ENCODE measurements at places on chromosomes 1 and 21.

DNA sequence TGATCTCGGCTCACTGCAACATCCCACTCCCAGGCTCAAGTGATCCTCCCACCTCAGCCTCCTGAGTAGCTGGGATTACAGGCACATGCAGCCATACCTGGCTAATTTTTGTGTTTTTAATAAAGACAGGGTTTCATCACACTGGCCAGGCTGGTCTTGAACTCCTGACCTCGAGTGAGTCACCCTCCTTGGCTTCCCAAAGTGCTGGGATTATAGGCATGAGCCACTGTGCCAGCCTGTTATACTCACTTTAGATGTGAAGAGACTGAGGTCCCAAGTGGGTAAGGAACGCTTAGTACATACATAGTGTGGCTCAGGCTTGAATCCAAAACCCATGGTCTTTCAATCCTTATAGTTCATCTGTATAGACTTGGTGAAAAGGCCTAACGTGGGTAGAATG is 63.7 kb upstream of the EPS8L3 start:
- peak; percentile 41 for DNase-seq

- no peak for DNase-seq
Observed at GRCh38 chr1:230796626-230797025, 49.4 kb downstream of the CAPN9 start.

DNA sequence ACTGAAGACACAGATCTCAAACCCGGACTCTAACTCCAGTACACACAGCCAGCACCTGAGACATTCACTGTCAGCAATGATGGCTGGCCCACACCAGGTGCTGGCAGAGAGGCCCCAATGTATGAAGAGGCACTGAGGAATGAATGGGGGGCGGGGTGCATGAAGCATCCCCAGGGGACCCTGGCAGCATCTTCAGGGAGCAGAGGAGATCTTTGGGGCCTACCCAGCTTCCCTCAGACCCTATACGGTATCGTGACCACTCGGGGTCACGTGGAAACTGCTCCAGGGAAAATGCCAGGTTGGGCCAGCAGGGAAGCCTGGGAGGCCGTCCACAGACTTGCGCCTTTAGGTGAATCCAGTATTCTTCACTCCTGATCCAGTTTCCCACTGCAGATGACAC is 84.3 kb downstream of the NPHP4 start:
- no peak for DNase-seq

- DNase-seq = no peak
Observed at GRCh38 chr1:226635456-226635941, 86.9 kb downstream of the STUM start.

DNA sequence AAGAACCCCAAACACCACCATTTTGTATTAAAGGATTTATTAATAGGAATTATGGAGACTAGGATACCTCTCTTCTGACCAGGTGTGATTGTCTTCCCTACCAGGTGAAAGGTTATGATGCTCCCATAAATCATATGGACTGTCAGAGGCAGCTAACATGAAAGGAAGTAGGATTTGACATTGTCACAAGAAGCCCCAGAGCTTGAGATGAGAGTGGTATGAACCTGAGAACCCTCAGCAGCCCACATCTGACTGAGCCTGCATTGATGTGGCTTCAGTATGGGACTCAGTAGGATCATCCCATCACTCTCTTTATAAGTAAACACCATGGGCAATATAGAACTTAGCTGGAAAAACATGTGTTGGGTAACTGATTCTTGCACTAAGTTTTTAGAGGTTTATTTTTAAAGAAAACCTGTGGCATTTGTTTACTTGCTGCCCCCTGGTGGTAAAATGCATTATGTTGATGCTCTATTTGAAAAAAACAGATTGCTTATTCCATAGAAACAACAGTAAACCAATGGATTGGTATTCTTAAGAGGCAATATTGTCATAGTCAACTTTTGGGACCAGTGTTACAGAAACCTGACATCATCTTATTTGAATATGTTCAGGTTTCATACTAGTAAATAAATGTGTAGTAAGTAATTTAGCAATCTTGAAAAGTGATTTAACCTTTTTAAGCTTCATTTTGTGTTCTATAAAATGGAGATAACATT is 16.6 kb upstream of the CACYBP start:
- DNase-seq = peak; percentile 54

DNA sequence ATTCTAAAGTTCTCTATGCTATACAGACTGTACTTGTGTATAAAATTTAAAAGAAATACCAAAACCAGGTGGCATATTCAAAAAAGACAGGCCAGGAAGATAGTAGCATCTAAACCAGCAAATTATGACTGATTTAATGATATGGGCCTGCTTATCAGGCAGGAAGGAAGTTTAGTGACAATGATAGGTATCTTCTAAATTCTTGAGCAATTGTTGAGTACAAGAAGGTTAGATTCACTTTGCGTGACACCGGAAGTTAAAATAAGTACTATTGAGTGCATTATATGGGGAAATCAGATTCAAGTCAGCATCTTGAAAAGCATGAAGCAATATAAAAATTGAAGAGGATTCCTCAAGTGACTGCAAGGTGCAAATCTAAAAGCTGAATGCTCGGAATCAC is 186.8 kb upstream of the RGS18 start:
- no peak for DNase-seq

DNA sequence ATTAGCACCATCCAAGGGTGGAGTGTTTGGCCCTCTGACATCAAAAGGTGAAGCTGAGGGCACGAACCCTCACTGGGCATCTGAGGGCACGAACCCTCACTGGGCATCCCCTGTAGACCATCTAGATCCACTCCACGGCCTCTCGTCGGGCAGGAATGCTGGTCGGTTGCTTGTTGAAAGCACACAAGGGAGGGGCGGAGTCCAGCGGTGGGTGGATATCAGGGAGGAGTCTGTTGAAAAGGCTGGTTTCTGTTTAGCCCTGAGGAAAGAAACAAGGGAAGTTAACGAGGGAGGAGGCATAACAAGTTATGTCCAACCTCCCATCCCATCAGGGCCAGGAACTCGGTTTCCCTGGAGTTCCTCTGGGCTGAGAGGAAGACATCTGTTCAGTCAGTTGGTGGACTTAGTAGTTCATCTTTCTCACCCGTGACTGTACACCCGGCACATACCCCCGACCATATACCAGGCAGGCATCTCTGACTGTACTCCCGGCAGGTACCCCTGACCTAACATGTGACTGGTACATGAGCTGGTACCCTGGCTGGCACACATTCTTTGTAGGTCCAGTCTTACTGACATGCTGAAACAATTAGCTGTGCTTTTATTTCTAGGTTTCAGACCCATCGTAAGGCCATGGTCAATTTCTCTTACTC is 32.1 kb upstream of the PDE9A start:
- DNase-seq = no peak

DNA sequence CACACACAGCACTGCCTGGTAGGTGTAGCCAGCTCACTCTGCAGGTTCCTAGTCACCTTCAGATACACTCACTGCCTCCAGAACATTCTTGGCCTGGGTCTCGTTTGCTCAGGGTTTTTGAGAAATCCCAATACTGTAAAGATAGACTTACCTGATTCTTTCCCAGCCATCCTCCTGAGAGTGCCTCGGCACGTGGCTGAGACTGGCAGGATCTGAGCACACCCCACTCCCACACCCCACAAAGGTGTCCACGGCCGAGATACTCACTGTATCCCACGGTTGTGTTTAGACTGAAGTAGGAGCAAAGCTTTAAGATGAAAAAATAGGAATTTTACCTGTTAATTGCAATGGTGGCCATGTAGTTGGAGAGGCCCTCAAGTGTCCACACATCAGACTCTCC is 33.4 kb downstream of the SNAP47 start:
- no peak for DNase-seq

- DNase-seq = no peak
Observed at GRCh38 chr21:30831194-30831765, 1.7 kb upstream of the KRTAP7-1 start.

- peak; percentile 37 for DNase-seq
Observed at GRCh38 chr21:28675331-28676041, 317.2 kb downstream of the LTN1 start.

DNA sequence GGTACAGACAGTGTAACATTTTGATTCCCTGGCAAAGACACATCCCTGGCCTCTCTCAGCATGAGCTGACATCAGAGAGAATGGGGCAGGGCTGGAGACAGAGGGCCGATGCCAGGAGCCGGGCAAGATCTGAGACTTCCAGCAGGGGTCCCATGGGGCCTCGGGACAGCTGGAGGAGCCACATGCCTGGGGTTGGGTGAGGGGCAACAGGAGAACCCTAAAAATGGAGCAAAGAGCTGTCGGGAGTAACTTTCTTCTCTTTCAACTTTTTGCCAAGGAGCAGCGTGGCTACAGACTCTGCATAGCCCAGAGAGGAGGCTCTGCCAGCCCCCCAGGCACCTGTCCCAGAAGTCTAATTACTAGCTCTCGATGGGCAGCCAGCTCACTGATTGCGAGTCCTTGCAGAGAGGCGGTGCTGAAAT is 130.8 kb downstream of the LACTBL1 start:
- DNase-seq = peak; percentile 48

DNA sequence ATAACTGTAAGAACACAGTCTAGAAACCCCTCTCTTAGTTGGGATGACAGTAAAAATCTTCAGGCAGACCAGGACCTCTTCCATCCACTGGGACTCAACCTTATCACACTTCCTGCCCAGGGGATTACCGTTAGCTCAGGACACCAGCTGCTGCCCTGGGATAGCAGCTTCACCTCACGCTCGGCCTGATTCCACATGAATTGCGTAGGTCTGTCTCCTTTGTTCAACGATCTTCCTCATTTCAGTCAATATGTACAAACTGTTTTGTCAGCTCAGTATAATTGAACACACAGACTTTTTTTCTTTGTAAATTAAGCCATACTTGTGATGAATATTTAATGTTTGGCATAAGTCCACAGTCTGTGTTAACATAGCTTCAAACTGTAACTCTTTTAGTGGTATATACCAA is 290.4 kb downstream of the GRIK1 start:
- no peak for DNase-seq

- DNase-seq = no peak
Observed at GRCh38 chr1:184418652-184419349, 32.0 kb downstream of the C1orf21 start.

DNA sequence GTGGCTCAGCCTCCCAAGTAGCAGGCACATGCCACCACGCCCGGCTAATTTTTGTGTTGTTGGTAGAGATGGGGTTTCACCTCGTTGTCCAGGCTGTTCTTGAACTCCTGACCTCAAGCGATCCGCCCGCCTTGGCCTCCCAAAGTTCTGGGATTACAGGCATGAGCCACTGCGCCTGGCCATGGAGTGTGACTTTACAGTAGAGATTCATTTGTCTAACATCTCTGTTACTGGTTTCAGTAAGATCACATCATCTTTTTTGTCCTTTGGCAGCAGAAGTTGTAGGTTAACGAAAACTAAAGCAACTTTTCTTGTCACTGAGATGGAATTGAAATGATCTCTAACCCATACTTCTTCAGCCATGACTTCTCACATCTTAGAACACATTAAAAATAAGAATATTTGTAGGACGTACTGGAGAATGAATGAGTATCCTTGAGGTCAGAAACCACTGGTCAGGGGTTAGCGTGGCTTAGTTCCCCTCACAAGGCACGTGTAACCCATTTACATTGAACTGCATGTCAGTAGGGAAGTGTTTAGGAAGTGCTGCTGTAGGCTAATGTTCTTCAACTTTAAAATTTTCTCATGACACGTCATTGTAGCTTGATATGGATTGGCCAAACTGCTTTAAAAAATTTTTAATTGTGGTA is 75.9 kb downstream of the CAMTA1 start:
- no peak for DNase-seq

DNA sequence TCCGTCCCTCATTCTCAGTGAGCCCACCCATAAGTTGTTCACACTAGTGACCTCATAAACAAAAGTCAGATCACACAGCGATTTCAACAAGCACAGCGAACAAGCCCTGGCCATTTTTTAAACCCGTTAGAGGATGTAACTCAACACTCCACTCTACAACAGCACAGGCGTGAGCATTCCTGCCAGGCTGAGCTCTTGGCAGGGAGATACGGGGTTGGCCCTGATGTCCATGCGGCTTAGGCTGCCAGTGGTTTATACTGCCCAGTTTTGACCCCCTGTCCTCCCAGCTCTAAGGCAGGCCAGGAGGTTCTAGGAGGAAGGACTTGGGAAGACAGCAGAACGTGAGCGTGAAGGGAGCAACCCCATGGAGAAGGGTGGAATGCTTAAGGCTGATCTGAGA is 35.0 kb downstream of the PARP1 start:
- no peak for DNase-seq

DNA sequence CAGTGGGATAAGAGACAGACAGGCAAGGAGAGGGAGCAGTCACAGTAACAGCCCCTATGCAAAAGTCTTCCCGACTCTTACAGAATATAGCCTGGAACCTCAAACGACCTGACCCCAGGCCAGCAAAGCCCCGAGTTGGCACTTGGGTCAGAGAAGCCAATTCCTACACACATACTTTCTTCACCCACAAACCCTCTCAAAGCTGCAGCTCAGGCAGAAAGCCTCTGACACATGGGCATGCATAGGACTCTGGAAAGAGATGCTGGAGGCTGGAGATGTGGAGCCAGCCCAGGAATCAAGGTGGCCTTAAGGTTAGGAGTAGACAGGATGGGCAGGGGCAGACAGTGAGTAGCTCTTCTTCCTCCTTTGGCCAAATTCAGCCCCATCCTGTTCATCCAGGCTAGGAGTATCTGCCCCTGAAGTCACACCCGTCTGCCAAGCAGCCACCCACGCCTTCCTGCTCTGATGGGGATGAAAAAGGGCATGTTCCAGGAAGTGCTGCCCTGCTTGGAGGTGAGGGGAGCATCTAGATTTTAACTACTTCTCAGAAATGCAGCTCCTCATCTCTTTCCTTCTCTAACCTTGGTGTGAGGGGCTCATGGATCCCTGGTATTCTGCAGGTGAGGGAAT is 7.8 kb downstream of the SLC41A1 start:
- DNase-seq = no peak

DNA sequence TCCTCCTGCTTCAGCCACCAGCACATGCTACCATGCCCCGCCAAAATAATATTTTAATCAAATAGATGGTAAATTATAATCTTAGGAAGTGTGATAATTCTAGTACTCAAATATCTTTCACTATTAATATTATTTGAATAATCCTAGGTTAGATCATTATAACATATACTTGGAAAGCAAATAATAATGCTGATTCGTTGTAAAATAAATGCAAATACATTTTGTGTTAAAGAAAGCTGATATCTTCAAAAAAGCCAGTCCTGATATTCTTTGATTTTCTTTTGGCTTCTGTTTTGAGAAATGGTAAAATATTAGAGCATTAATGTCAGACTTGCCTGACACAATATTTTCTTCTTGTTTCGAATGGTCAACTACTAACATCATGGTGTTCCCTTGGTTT is 116.3 kb upstream of the ADAMTS5 start:
- DNase-seq = no peak

GRCh38 chr1:224540535-224540934 is 75.6 kb upstream of the CNIH3 start:
- no peak for DNase-seq

- DNase-seq = peak; percentile 88
Observed at GRCh38 chr1:94160811-94161210, 39.9 kb upstream of the ABCA4 start.

- DNase-seq = peak; percentile 93
Observed at GRCh38 chr1:214427871-214428277, 123.5 kb downstream of the PTPN14 start.

- no peak for DNase-seq
Observed at GRCh38 chr1:154837034-154837671, 32.9 kb downstream of the KCNN3 start.

Data from AG10803 (cell line).